Left kidney (tissue), 8 donors: ENCODE measurements at places on chromosomes 2 and 18.

- DNase-seq = no peak
These were observed 17.0 kb downstream of the CDC42EP3 start for GRCh38 chr2:37654419-37654818.

DNA sequence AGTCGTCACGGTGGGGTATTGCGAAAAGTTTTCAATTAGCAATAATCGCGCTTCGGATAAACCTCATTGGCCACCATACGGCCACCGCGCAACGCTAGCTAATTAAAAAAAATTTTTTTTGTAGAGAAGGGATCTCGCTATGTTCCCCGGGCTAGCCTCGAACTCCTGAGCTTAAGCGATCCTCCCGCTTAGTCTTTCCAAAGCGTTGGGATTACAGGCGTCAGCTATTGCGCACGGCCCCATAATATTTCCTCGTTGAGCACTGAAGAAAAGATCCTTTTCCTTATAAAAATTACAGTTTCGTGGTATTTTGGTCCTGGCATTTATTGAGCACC is 759 bp upstream of the ACTR1B start:
- no peak for DNase-seq

DNA sequence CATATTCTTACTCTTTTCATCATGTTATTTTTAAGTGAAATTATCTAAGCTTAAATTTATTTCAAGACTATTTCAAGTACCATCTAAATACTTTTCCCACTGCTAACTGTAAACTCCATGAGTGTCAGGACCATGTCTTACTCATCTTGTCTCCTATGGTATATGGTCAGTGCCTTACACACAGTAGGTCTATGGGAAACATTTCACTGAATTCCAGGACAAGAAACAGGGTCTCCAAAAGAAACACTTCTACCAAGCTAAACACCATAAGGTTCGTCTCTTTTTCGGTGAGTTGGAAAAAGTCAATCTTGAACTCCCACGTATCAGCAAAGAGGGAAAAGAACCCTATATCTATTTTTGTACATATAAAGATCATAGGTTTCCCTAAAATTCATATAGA is 6.5 kb downstream of the SUCLG1 start:
- DNase-seq = no peak

DNA sequence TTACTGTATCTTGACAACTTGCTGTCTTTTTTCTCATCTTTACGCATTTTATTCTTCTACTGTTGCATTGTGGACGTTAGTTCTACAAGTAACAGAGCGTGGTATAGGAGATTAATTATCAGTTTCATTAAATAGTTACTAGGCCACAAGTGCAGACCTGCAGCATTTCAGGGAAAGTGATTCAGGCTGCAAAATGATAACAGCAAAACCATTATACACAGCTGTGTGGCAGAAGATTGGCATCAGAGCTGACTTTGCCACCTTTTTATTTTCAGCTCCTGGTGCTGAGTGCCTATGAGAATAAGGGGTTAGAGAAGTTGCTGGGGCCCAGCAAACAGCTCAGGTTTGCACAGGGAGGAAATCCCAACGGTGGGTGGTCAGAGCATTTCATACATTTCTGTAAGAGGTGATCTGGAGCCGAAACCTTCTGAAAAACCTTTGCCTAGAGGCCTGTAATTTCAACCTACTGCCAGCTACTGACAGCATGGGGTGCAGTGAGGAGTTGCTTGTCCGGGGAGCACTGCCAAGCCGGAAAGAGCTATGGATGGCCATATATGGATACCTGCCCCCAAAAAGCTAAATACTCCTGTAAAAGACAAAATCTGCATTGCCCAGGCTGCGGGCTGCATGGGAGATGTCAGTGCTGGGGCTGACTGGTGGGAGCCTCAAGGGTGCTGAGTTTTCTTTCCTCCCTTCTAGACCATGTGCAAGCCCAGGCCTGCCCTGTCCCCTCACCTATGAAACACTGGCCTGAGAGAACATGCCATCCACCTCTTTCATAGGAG is 2.7 kb upstream of the CCBE1 start:
- no peak for DNase-seq

GRCh38 chr18:40878371-40878770 is 1076.7 kb upstream of the PIK3C3 start:
- no peak for DNase-seq

GRCh38 chr2:62296034-62296831 is 100.3 kb downstream of the B3GNT2 start:
- DNase-seq = no peak

- no peak for DNase-seq
These were observed 135.0 kb upstream of the PKDCC start for GRCh38 chr2:41912776-41913175.

DNA sequence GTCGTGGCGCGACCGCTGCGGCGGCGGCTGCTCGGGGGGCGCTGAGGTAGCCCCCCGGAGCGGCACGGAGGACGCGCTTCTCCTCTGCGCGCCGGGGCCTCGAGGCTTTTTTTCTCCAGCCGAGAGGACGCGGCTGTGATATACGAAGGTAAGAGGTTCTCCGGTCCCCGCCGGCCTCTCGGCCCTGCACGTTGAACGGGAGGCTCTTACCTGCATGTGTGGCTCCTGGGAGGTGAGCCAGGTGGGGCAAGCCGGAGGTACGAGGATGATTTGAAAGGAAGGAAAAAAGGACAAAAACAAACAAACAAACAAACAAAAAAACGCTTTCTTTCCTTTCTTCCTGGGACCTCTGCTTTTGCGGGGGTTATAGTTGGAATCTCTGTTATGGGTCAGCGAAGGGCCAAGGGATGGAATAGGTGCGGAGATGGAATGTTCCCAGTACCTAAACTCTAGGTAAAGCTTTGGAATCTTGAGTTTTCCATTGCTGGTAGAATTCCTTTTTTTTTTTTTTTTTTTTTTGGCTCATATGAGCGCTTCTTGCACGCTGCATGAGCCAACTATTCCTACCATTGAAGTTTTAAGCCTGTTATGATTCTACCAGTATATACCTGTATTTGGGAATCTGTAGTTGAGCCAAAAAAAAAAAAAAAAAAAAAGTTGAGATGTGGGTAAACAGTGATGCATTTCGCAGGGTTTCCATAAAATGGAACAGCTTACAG is 674 bp downstream of the PTPN4 start:
- peak; percentile 39 for DNase-seq

GRCh38 chr2:235382179-235382578 is 111.7 kb upstream of the AGAP1 start:
- no peak for DNase-seq

DNA sequence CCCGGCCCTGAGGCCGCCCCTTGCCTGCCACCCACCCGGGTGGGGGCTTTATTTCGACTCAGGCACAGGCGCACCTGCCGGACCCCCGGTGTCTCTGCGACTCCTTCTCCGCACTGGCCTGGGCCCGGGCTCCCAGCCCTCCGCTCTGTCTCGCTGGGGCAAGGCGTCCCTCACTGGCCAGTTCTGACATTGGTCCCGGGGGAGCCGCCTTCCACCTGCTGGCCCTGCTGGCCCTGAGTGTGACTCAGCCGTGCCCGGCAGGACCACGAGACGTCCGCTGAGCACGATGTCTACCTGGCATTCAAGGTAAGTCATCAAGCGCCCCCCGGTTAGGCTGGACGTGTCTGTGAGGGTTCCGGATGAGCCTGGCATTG is 131.5 kb upstream of the CTDP1 start:
- DNase-seq = no peak
